ENCODE measurements at places on chromosomes 2 and 18.

DNA sequence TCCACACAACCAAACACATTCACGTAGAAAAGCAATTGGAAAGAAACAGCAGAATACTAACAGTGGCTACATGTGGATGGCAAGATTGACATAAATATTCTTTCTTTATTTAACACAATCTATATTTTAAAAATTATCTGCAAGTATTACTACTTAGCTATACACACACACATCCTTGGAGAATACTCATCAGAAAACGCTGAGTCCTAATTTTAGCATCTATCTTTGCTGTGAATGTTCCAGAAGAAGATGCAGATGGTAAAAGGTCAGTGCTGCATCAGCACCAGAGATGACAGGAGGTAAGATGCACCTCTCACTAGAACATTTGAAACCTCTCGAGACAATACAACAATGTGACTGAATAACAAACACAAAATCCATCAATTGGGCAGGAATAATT is 148.5 kb downstream of the L3MBTL4 start:
- DNase-seq: no peak

GRCh38 chr2:136305517-136306192 is 187.7 kb upstream of the CXCR4 start:
- peak; percentile 73 for DNase-seq

- DNase-seq: no peak
These were observed 132.4 kb upstream of the ST6GAL2 start for GRCh38 chr2:107018366-107018765.

- DNase-seq: no peak
These were observed 218.7 kb upstream of the SMAD2 start for GRCh38 chr18:48149020-48149685.

- no peak for DNase-seq
These were observed 41.3 kb downstream of the PSMG2 start for GRCh38 chr18:12744103-12744502.

DNA sequence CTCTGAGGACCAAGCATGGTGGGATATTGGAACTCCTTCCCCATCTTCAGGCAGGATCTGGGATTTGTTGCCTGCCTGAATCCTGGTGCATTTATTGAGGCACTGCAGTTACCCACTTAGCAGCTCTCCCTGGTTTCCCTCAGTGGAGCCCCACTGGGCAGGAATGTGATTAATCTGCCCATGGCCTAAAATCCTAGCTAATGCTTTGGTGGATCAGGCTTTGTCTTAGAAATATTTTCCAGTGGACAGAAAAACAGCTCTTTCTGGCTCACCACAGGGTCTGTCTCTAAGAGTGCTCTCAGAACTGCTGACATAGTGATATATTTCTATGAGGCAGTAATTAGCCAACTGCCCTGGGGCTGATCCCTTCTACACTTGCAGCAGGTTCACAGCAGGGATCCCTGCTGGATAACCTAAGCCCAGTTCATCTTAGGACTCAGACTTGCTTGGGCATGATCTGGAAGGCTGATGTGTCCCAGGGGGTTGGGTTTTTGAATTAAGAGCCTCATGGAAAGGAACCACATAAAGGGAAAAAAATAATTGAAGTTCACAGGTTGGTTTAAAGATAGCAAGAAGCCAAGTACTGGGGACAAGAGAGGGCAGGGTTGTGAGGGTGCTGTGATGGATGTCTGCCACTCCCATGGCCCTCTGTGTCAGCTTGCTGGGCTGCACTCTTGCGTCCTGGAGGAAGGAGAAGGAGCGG is 44.3 kb upstream of the ZDBF2 start:
- DNase-seq: no peak

DNA sequence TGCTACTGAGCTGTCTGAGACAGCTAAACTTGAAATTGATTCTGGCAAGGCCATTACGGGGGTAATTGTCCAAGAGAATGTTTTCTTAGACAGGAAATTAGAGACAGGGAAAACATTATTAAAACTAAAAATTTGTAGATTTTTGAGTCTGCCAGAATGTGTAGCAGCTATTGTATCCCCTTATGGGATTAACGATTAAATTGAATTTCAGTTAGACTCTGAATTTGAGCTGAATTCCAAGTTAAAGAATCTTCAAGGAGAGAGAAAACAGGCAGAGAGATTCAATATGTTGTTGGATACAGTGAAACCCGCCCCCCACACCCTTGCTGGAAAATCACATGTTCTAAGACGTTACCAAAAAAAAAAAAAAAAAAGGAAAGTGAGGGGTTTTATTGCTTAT is 32.7 kb upstream of the CCDC68 start:
- no peak for DNase-seq

DNA sequence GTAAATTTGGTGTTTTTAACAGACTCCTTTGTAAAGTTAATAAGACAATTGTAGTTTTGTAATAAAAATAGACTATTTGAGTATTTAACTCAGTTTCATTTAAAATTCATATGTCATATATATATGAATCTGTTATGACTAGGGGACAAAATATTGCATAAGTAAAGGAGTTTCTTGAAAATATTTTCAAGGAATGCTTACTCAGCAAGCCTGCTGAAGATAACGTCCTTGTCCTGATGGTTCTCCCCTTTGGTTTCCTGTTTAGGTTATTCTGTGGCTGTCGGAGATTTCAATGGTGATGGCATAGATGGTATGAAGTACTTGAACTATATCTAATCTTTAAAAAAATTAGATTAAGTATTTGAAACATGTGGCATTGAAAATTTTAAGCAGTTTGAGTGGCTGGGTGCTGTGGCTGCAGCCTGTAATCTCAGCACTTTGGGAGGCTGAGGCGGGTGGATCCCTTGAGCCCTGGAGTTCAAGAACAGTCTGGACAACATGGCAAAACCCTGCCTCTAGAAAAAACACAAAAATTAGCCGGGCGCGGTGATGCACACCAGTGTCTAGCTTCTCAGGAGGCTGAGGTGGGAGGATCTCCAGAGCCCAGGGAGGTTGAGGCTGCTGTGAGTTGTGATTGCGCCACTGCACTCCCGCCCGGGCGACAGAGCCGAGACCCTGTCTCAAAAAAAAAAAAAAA is 47.1 kb downstream of the ITGAV start:
- DNase-seq: no peak

GRCh38 chr2:240229603-240230235 is 89.3 kb upstream of the OTOS start:
- no peak for DNase-seq

- DNase-seq: no peak
These were observed 784 bp downstream of the WDR33 start for GRCh38 chr2:127810156-127810618.

DNA sequence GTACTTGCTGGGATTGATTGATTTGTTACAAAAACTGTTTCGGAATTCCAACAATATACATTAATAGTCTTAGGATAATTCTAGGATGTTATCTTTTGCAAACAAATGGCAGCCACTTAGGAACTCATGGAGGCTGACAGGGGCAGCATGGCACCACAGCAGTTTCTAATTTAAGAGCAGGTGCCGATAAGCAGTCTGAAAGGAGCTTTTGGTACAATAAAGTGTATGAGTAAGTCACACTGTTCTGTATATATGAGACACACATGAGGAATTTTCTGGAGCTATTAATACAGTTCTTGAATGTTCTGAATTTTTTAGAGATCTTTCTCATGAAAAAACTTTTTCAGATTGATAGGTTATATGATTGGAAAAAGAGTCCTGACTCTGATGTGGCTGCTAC is 52.2 kb downstream of the EIF5B start:
- DNase-seq: no peak

DNA sequence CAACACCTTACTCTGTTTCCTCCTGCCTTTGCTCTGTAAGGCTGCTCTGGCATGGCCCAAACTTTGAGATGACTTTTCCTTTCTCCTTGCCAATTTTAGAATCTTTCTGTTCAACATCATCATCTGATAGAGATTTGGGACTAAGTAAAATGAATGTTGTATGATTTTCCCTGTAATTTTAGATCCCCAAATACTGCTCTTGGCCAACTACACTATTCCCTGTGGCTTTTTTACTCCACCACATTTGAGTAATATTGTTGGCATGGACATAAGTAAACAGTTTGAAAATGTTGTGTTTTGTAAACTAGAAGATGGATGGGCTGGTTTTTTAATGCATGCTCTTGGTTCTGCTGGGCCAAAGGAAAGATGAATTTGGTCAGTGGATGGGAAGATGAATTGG is 12.1 kb downstream of the LTBP1 start:
- DNase-seq: no peak

DNA sequence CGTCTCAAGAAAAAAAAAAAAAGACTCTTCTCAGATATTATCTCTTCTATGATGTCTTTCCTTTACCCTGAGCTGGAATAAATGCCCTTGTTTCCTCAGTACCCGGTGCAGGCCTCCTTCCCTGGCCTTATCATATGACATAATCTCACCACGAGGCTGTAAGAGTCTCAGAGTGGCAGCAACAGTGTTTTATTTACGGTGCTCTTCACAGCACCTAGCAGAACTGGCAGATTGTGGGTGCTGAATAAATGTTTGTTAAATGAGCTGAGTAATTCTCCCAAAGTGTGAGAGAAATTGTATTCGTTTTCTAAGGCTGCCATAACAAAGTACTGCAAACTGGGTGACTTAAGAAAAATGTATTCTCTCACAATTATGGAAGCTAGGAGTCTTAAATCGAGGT is 82.8 kb upstream of the CD28 start:
- DNase-seq: no peak

DNA sequence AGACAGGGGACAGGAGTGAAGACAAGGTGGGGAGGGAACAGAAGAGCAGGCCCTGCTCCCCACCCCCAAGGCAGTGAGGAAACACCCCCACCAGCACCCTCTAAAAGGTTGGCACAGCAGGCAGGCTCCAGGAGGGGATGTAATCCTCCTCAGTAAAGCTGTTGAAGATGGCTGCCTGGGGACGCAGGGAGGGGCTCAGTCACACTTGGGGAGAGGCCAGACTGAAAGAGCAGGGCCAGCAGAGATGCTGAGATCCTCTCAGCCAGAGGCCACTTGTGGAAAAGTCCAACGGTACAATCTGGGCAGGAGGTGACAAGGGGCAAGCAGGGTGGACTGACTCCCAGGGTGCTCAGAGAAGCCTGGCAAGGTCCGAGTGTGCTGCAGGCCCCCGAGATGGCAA is 154.8 kb upstream of the ID2 start:
- DNase-seq: no peak

- no peak for DNase-seq
These were observed 33.1 kb downstream of the NGEF start for GRCh38 chr2:232979871-232980461.

DNA sequence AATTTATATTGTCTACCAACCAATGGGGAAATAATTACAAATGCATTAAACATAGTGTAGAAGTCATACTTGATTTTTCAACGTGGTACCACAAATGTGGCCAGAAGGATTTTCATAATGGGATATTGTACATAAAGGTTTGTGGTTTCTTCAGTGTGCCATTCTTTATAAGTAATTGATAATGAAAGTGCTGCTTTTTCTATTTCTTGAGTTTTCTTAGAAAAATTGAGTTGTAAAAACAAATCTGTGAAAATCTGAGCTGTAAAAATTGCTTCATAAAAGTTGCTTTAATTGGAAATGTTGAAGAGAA is 103.6 kb downstream of the KYNU start:
- DNase-seq: no peak

DNA sequence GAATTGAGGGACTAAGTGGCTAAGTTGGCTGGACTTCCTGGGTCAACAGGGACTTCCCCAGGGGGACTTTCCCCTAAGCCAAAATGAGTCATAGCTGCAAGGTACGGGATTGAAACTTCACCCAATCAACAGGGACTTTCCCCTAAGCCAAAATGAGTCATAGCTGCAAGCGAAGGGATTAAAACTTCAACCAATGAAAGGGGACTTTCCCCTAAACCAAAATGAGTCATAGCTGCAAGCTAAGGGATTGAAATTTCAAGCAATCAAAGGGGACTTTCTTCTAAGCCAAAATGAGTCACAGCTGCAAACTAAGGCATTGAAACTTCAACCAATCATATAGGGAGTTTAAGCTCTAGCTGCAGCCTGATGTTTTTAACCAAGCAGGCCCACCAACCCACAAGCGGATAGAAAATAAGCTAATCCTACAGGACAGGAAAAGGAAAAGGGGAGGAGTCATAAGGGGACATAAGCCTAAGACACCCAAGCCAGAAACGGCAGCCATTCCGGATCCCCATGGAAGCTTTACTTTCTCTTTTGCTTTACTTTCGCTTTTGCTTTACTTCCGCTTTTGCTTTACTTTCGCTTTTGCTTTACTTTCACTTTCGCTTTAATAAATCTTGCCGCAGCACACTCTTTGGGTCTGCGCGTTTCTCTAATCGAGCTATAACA is 1375.4 kb upstream of the CELF4 start:
- peak; percentile 50 for DNase-seq

- DNase-seq: no peak
These were observed 12.9 kb downstream of the SMYD1 start for GRCh38 chr2:88080545-88080944.

GRCh38 chr2:74383254-74383653 is 3.1 kb upstream of the DCTN1 start:
- DNase-seq: no peak

- no peak for DNase-seq
These were observed 2.5 kb downstream of the DLX1 start for GRCh38 chr2:172087780-172088244.

- no peak for DNase-seq
These were observed 41.6 kb downstream of the KCNE4 start for GRCh38 chr2:223093436-223094241.

DNA sequence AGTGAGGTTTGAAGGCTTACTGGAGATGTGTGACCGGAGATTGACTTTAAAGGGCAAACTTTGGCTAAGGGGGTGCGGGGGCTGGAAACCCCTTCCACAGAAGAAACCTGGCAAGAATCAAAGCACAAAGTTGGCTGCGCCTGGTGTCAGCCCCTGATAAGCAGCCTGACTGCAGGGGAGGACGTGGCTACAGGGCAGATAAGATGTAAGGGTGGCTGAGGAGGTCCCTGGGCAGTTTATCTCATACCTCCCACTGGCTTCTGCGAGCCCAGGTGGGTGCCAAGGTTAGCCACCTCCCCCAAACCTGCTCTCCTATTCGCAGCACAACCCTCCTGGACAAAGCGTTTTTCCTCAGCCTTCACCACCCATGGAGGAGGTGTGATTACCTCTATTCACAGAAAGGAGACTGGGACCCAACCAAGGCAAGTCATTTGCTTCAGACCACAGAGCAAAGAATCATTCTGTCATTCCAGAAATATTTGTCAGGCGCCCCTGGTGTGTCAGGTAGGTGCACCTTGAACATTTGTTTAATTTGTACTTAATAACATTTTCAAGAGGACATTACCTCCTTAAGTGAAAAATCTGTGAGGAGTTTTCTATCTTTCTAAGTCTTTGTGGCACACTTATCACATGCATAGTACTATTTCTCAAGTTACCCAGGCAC is 73.1 kb upstream of the IL1R1 start:
- DNase-seq: no peak

- DNase-seq: no peak
These were observed 128.6 kb upstream of the KCNH7 start for GRCh38 chr2:162967147-162967546.

- DNase-seq: no peak
These were observed 36.8 kb downstream of the RNU4ATAC start for GRCh38 chr2:121567452-121567851.

DNA sequence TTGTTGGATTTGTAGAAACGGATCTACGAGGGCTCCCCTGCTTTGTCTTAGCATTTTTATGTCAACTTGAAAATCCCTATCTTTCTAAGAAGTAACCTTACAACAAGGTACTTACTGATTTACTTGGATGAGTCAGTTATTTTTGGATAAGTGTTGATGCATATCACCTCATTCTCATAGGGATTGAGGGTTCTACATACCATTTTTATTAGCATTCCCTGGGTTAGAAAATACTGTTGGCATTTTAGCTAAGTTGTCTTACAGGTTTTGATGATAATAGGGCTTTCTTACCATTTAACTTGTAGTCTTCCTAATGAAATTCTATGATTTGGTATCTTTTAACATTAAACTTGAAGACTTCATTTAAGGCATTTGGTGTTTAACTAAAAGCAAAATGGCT is 125.2 kb downstream of the UBE2E3 start:
- DNase-seq: no peak

- no peak for DNase-seq
These were observed 154.7 kb downstream of the EML6 start for GRCh38 chr2:54878182-54878581.

All from stimulated activated naive CD8-positive, alpha-beta T cell treated with anti-CD3 and anti-CD28 coated beads, Interleukin-15, Interleukin-2, amounts not matched to agents 100 U/mL and 50 U/mL, for 24 hours (primary cell).